ENCODE measurements at places on chromosomes 7 and 10. TPM values are rescaled to one million over a fixed set of nuclear protein-coding genes. Genes with fewer than 3 reads are reported as not detected.

Gene CAMK2B
- polyA plus RNA-seq = 2.4 TPM

Gene STEAP1B
- polyA plus RNA-seq = 1.5 TPM

Gene STEAP4
- 0.12 TPM for polyA plus RNA-seq

Gene ZNF679
- not detected for polyA plus RNA-seq

Gene FAM237B
- 0.30 TPM for polyA plus RNA-seq

DNA sequence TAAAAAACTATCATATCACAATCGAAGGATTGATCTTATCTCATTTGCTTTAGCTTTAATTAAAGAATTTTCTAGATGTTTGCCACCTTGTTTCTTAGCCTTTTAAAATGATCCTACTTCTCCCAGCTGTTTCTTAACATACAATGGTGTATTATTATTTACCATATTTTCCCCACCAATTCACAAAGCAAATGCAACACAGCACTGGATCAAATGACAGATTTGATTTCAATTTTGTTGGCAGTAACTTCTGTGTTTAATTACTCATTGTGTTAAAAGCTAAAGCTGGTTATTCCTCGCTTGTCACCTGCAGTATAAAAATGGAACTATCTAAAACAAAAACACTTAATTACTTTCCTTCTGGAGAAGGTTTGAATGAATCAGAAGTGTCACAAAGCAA is 19.6 kb downstream of the SVIL start:
- no peak for DNase-seq

DNA sequence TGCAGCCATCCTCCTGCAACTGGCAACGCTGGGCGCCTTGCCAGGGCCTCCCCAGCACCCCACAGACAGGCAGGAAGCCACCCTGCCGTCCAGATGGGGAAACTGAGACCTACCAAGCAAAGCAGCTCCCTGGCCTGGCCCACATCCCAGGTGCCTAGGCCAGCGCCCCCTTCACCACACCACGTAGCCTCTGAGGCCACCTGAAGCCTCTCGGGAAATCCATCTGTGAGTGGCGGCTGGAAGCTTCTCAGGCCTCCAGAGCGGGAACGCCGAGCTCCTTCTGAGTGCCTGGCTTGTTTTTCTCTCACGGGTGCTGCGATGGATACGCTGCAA is 58.7 kb downstream of the UNCX start:
- no peak for DNase-seq

GRCh38 chr10:127585519-127586023 is 36.5 kb downstream of the NPS start:
- DNase-seq = no peak
